ENCODE measurements at places on chromosomes 16 and 17.

GRCh38 chr16:68370581-68371275, 59.9 kb downstream of the PRMT7 start:
- DNase-seq, result no peak

DNA sequence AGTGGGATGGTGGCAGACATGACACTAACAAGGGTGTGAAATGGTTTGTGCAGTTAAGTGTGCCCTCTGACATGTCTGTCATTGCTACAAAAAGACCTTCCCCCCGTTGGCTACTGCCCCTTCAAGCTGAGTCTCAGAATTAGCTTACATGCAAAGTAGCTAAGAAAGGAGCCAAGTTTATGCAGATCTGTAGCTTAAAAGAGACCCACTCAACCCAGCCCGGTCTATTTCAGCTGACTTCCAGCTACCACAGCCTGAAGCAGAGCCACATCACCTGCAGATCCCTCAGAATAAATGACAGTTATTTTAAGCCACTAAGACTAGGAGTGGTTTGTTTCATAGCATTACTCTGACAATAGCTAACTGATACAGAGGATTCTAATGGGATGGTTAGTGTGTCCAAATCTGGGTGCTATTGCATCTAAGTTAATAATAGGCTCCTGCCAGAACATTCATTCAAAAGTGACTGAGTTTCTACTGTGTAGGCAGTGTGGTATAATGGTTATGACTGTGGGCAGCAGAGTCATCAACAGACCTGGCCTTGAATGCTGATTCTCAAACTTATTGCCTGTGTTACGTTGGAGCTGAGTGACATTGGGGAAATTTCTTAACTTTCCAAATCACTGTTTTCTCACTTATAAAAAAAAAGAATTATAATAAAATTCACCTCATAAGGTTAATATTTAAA, 11.7 kb downstream of the C17orf67 start:
- DNase-seq, result no peak

DNA sequence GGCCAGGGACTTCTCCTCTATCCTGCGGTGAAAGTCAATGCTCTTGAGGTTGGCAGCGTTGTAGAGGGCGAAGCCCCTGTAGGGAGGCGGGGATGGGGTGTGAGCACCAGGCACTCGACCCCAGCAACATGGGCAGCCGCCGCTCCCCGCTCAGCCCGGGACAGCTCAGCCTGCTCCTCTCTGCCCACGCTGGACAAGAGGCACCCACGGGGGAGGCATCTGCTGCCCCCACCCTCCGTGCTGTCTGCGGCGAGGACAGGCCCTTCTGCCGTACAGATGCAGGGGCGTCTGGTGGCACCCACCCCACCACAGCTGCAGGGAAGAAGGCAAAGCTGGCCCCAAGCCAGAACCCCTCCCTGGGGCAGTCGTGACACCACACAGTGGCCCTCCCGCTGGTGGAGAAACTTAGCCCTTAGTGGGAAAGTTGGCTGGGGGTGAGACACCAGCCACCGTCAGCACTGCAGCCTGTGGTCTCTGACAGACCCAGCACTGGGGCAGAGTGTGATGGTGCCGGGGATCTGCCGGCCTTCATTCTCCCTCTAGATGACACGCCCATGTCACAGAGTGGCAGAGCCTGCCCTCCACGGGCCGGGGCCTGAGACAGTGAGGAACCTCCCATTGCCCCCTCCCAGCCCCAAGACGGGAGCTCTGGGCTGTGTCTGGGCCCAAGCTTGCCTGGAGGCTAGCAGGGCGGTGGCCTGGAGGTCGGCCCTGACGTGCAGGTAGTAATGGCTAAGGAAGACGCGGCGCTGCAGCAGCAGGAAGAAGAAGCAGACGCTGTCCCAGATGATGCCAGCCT, 19.5 kb downstream of the CTU2 start:
- no peak for DNase-seq

GRCh38 chr17:37648555-37648954, 5.3 kb upstream of the DDX52 start:
- peak; percentile 71 for DNase-seq

DNA sequence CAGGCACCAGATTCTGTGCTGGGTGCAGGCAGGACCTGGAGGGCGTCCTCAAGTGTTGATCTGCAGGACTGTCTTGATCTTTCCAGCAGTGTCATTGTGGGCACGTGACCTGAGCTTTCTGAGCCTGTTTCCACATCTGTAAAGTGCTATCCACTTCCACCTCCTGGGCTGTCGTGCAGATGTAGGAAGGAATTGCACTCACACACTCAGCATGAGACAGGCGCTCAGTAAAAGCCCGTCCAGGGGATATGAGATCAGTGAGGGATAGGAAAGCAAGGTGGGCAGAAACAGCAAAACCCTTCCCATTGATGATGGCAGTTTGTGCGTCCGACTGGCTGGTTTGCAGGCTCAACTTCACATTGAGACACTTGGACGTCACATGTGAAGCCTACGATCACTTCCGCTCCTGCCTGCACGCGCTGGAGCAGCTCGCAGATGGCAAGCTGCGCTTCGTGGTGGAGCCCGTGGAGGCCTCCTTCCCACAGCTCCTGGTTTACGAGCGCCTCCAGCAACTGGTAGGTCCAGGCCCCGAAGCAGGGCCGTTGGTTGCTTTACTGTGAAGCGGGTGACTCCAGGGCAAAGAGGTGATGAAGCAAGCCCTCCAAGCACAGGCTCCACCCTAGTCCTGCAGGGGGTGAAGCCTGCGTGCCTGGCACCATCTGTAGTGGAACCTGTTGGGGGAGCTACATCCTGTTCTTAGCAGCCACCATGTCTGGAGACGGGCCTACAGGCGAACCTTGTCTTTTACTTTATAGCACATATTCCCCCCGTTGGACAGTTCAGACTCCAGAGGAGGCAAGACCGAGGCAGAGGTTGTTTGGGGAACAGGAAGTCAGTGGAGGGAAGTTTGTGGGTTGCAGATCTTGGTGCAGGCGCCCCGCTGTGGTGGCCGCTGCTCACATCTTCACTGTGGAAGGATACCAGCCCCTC, 23.0 kb downstream of the METTL22 start:
- DNase-seq, result no peak

DNA sequence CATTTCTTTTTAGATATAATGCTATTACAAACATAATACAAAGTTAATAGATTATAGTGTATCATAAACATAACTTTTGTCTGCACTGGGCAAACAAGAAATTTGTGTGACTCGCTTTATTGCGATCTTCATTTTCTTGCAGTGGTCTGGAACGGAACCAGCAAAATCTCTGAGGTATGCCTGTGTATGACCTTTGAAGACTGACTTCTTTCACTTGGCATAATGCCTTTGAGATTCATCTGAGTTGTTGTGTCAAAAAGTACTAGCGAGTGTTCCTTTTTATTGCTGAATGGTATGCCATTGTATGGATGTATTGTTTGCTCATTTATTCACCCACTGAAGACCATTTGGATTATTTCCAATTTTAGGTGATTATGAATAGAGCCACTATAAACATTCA, 69.2 kb downstream of the TANC2 start:
- peak; percentile 32 for DNase-seq

- DNase-seq, result no peak
Measured at GRCh38 chr16:55876854-55877253, 1.7 kb upstream of the CES5A start.

GRCh38 chr17:82198092-82198491, 14.6 kb downstream of the CCDC57 start:
- DNase-seq, result no peak

DNA sequence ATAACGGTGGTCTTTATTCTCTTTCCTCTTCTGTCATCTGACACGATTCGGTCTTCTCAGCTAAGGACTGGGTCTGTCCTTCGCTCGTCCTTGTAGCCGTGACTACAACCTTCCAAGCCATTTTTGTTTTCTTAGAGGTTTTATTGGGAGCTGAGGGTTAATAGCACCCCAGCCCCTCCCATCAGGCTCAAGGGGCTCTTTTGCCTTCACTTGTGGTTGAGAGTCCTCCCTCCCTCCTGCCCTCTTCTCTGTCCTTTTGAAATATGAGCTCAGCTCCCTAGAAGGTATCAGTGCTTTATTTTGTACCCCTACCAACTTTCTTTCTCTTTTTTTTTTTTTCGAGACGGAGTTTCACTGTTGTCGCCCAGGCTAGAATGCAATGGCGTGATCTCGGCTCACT, 24.7 kb downstream of the SOCS3 start:
- DNase-seq, result no peak

- DNase-seq, result no peak
Measured at GRCh38 chr17:65446043-65446442, 115.4 kb downstream of the AXIN2 start.

GRCh38 chr17:47999582-47999981, 28.7 kb downstream of the CDK5RAP3 start:
- no peak for DNase-seq

- DNase-seq, result no peak
Measured at GRCh38 chr16:19780321-19780720, 62.2 kb downstream of the IQCK start.

DNA sequence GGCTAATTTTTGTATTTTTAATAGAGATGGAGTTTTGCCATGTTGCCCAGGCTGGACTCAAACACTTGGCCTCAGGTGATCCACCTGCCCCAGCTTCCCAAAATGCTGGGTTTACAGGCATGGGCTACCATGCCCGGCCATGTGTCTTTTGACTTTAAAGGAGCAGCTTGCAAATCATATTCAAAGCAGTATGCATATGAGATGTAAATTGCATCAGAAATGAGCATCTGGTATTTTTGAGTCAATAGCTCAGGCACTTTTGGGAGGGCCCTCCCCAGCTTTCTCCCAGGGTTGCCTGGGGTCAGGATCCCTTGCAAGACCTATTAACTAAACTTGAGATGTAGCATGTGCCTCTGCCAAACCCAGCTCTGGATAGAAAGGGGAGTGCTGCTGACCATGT, 21.5 kb downstream of the EPOP start:
- no peak for DNase-seq

DNA sequence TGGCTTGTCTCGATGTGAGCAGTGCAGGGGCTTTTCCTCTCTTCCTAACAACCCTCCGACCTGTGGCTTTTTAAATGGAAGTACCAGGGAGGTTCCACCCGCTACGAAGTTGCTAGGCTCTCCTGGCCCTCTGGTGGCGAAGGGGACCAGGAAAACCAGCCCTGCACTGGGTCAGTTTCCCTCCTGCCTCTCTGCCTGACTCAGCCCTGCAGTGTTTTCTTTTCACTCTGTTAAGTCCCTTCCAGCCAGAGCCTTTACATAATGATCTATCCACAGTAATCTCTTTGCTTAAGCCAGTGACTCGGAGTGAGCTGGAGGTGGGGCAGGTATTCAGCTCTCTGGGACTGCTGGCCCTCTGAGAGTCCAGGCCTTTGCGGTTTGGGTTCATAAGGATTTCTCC, 331.3 kb upstream of the EEF2KMT start:
- DNase-seq, result no peak

DNA sequence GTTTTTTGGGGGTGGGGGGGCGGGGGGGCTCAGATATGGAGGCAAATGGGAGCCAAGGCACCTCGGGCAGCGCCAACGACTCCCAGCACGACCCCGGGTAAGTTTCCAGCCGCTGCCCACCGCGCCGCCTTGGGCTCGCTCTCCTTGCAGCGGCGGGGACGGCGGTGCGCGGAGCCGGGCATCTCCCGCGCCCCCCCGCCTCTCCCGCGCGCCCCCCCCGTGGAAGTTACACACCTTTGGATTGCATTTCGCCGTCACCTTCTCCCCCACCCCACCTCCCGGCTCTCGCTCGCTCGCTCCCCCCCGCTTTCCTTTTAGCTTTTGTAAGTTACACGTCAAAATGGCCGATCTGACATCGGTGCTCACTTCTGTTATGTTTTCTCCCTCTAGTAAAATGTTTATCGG, 387 bp downstream of the MSI2 start:
- no peak for DNase-seq

GRCh38 chr16:78129349-78129748, 29.9 kb downstream of the WWOX start:
- no peak for DNase-seq

DNA sequence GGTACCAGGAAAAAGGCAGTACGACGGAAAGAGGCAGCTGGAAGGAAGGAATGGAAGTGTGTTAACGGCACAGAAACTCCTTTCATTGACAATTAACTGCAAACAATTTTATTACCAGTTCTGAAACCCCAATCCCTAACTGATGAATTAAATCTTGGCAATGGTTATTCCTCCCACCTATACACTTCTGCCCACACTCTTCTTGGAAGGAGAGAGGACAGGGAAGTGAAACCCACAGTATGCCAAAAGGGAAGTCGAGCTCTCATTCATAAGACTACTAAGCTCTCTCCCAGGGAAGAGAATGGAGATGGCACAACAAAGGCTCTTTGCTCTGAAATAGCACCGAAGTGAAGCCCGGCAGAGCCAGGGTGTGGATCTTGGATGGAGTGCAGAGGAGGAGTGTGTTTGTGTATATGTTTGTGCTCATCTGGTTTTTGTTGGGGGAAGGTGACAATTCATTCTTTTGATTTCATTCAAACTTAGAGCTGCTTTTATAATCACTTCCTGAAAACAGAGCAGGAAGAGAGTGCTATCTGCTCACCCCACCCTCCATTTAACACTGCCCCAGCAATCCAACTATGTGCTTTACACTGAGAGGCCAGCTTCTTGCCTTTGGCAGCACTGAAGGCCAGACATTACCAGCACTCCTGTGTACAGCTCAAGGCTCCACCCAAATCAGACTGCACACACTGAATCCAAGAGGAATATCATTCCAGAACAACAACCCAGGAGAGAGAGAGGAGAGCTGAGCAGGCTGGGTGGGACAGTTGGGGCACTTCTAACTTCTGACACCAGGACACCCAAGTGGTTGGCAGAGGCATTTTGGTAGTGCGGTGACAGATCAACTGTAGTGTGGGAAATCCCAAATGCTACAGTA, 68.7 kb downstream of the HIC1 start:
- DNase-seq, result no peak

DNA sequence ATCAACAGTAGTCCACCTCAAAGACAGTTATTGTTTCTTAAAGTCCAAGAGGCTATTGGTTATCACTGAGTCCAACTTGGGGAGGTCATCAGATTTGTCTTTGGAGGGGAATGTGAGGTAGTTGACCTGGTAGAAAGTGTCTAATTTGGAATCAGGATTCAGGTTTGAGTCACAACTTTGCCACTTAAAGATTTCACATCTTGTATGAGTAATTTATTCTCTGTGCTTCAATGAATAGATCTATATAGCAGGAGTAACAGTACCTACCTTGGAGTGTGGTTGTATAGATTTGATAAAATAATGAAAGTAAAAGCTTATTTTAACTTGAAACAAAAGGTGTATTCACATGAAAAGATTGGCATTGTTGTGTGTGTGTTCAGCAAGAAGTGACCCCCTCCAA, 119.3 kb upstream of the TBX2 start:
- DNase-seq, result no peak

DNA sequence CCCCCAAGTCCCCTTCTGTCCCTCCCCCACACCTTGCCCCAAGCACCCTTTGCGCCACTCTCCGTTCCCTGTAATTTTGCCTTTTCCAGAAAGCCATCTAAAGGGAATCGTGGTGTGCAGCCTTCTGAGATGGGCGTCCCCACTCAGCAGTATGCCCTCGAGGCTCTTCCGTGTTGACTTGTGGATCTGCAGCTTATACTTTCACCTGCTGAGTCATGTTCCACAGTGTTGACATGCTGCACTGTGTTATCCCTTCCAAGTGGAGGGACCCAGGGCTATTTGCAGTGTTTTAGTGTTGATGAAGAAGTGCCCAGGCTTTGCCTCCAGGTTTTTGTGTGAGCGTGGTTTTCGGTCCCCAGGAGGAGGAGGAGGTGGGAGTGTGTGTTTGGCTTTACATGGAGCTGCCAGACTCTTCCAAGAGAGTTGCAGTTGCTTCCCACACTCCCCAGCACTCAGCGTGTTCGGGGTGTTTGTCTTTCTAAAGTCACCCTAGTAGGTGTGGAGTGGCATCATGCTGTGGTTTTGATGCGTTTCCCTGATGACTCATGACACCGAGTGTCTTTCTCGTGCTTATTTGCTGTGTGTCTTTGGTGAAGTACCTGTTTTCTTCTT, 32.1 kb upstream of the JPT2 start:
- no peak for DNase-seq
